Right lung (tissue), 10 donors: ENCODE measurements at places on chromosomes 16 and 17. TPM values are rescaled to one million over a fixed set of nuclear protein-coding genes. Genes with fewer than 3 reads are reported as not detected.

TRIM47 gene
- 15.9 TPM for polyA plus RNA-seq

MYLK3 gene
- 0.99 TPM for polyA plus RNA-seq

KRTAP17-1 gene
- polyA plus RNA-seq, result not detected

MYH3 gene
- polyA plus RNA-seq, result 8.9 TPM

KRT39 gene
- not detected for polyA plus RNA-seq

PIRT gene
- 0.06 TPM for polyA plus RNA-seq

ZNF778 gene
- 4.0 TPM for polyA plus RNA-seq

GRCh38 chr17:63550817-63551639, 751 bp downstream of the DCAF7 start:
- DNase-seq, result peak; percentile 40

DNA sequence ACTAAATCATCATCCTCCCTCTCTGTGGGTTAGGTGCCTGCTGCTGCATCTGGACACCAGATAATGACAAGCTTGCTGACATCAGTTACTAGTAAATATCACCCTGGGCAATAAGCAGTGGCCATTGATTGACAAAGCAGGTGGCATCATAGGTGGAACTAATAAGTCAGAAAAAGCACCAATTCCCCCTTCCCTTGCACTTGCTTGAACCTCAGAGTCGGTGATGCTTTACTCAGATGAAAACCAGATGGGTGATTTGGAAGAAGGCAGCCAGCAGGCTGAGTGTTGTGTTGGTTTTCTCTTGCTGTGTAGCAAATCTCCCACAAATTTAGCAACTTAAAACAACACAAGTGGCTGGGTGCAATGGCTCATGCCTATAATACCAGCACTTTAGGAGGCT, 146.9 kb upstream of the NOL11 start:
- no peak for DNase-seq

- DNase-seq, result no peak
These were observed 4.8 kb downstream of the SLC7A5 start for GRCh38 chr16:87864331-87864989.

- no peak for DNase-seq
These were observed 11.4 kb downstream of the TAX1BP3 start for GRCh38 chr17:3656755-3657587.

GRCh38 chr16:1556254-1556653, 22.8 kb downstream of the TMEM204 start:
- DNase-seq, result no peak

DNA sequence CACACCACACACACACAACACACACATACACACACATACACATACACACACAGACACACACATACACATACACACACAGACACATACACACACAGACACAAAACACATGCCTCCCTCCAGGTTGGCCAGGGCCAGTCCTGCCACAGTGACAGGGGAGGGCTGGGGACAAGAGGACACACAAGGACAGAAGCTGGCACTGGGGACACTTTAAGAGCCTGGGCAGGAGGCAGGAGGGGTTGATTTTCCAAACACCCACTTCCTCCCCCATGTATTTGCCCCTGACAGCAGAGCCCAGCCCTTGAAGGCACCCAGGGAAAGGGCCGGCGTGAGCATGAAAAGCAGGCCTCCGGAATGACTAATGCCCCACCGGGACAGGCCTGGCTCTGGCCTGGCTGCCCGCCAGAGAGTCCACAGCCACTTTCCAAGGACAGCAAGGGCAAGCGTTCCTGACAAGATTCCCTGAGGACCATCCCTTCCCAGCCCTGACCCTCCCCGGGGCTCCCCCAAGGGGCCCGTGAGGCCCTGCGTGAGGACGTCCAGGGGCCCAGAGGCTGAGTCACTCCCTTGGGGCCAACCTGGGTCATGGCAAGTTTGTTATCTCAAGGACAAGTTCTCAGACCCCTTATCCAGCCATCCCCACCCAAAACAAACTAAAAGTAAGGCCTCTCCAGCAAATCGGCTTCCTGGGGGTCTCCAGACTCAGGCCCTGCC, 235.6 kb downstream of the ZNF423 start:
- DNase-seq, result peak; percentile 35

DNA sequence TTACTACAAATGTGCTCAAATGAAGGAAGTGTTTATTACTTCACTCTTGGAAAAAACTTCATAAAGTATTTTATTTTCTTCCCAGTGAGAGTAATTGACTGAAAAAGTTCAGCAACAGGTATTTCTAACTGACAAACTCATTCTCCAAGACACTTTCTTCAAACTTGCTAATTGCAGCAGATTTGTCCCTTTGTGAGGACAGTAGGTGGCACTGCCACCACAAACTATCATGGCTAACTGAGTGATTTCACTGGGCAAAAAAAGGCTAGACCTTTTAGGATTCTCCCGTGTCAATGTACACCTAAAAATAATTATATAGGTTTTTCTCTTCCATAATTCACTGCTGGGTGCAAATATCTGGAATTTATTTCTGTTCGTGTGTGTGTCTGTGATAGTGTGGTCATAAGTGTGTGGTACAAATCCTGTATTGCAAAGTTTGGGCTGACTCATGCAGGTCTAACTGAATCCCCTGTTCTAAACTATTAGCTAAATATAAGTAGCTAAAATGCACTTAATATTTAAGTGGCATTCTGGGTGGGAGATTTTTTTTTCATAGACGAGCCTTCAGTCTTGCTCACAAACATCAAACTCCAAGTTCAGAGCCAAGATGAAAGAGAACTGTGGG, 3.9 kb downstream of the HS3ST3A1 start:
- no peak for DNase-seq

- DNase-seq, result no peak
These were observed 7.3 kb downstream of the DLX4 start for GRCh38 chr17:49976163-49976827.

DNA sequence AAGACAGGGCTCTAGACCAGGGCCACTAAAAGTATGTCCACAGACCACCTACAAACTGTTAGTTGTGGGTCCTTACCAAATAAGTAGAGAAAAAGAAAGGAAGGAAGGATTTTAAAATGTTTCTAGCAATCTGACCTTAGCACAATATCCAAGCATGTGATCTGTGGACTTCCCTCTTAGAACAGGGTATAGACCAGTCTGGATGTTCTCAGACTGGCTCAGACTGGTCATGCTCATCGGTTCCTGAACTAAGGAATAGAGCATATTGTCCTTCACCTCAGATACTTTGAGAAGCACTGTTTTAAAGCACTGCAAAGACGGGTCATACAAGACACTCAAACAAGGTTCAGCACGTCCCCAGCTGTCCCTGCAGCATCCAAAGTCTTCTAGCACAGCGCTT, 25.8 kb downstream of the CUEDC1 start:
- DNase-seq, result no peak

GRCh38 chr17:77366206-77366557, 225.4 kb downstream of the SEC14L1 start:
- DNase-seq, result no peak

GRCh38 chr17:75144816-75145512, 9.3 kb downstream of the JPT1 start:
- no peak for DNase-seq

DNA sequence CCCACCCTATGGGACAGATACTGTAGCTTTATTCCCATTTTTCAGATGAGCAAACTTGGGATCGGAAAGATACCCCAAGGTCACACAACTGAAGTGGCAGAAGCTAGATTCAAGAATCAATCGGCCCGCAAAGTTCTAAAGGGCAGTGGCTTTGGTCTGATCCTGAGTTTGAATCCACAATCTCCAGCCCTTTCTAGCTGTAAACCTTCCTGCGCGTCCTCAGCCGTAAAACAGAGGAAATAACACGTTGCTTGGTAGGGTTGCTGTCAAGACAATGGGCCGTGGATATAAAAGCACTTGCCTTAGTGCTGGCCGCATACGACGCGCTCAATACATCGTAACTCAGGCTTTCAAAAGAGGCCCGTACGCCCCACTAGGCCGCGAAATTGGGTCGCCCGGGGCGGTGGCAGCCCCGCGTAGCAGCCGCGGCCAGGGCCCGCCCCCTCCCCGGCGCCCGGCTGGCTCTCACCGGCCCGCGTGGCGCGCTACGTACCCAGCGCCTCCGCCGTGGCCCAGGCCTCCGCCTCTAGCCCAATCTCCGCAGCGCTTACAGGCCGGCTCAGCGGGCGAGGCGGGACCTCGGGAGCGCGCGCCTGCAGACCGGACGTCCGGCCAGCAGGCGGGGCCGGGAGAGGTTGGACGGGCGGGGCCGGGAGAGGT, at the start of gene DCAKD:
Gene DCAKD, minus strand, starts transcription at position 573 of the 660 bp plus-strand sequence. CDS start 16,747 bp downstream, outside the sequence.
- peak; percentile 94 for DNase-seq

DNA sequence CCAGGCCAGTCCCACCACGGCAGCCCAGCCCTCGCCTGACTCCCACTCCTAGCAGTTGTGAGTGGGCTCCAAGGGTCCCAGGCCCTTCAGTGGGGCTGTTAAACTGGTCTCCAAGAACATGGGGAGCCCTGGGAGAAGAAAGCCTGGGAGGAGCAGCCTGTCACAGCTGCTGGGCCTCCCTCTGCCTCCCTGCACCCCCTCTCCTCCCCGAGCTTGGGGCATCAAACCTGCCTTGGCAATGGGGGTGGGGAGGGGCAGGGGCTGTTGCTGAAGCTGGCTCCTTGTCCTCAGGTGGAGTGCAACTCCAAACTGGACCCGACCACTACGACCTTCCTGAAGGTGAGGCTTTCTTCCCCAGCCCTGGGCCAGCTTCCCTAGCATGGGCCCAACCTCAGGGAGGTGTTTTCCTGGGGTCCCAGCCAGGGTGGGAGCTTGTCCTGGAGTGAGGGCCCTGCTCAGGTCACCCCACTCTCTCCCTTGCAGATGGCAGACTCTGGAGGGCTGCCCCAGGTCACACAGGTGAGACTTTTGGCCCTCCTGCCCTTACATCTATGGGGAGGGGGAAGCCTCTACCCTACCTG, 6.6 kb upstream of the SETD6 start:
- no peak for DNase-seq

- DNase-seq, result no peak
These were observed 159.7 kb downstream of the CEP112 start for GRCh38 chr17:66032082-66032712.

DNA sequence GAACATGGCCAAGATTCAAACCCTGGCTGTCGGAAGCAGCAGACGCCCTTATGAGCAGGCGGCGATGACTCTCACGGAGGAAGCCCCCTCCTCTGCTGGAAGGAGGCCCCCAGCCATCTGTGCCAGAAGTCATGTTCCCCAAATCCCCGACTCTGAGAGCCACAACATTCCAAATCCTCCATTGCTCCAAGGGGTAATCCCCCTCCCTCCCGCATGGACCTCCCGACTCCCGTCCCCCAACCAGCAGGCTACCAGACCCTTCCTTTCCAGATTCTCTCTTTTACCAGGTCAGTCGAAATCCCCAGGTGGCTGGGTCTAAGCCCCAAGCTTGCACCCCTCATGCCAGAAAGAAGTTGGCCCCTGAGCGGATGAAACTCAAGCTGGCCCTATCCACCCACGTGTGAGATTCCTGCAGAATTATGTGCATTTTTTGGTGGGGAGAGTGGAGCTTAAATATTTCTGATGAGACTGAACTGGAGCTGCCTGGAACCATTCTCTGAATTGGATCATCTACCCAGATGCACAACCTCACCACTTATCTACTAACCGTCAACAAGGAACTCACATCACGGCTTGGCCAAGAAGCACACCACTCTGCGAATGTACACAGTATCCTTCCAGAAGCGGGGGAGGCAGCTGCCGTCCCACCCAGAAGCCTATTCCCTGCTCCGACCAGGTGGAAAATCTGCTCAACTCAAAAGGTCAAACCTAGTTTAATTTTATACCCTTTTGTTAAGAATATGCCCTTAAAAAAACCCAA, 283.5 kb downstream of the C16orf95 start:
- no peak for DNase-seq

DNA sequence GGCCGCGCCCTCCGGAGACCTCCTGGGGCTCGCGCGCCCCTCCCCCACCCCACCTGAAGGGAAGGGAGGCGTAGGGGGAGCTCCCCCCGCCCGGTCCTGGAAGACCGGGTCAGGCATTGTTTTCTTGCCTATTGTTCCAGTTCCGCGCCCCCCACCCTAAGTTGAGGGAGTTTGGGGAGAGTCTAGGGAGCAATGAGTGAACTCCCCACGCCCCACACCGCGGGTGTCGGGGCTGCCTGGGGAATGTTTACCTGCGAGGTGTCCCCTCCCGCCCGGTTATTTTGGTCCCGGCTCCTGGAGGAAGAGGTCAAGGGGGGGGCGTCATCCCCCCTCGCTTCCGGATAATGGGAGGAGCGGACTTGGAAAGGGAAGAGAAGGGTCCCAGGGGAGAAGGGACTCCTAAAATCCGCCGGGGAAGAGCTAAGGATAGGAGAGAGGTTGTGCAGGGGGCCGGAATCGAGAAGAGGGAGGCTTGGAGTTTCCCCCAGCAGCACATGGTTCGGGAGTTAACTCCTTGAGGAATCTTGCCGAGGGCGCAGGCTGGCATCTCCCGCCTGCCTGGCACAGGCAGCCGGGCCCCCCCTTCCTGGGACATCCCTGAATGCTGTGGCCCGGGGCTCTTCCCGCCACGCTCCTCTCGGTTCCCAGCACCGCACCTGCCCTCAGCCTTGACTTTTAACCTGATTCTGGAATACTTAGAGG, 881 bp downstream of the MLLT6 start:
- DNase-seq, result no peak

DNA sequence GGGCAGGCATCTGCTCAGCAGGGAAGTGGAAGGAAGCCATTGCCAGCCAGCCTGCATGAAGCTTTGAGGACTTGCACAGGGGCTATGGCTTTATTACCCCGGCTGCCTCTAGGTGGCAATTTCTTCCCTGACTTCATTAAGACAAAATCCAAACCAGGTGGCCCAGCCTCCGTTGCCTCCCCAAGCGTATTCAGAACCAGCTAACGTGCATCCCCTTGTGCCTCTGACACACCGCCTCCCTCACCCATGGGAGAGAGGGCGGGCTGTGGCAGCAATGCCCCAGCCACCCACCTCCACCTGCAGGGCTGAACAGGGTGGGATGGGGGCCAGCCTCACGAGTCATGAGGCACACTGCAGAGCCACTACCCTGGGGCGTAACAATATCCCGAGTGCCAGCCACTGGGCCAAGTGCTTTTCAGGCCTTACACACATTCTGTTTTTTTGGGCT, 6.8 kb downstream of the KIFC3 start:
- DNase-seq, result no peak

DNA sequence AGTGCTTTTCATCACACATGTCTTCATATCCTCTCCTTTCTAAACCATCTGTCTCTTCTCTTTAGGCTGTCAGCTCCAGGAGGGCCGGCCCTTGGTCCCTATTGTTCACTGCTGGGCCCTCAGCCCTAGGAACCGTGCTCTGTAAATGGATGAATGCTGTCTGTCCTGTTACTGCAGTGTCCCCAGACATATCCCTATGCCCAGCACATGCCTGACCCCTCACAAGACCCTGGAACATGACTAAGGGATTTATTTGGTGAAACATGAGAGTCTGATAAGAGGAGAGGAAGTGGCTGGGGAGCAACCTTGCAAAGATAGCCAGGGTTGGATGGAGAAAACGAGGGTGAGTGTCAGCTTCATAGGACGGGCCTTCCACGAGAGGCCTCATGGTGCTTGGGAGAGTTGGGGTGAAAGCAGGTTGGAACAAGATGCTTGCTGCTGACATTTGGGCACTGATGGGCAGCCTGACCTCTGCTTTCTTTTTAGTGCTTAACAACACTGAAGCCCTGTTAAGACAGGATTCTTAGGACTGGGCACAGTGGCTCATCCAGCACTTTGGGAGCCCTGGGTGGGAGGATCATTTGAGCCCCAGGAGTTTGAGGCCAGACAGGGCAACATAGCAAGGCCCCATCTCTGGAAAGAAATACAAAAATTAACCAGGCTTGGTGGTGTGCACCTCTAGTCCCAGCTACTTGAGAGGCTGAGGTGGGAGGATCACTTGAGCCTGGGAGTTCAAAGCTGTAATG, 39.0 kb downstream of the ABCC1 start:
- DNase-seq, result no peak
